ENCODE measurements at places on chromosomes 13 and 19.

- DNase-seq, result no peak
These were observed 41.2 kb downstream of the LATS2 start for GRCh38 chr13:21020176-21020575.

DNA sequence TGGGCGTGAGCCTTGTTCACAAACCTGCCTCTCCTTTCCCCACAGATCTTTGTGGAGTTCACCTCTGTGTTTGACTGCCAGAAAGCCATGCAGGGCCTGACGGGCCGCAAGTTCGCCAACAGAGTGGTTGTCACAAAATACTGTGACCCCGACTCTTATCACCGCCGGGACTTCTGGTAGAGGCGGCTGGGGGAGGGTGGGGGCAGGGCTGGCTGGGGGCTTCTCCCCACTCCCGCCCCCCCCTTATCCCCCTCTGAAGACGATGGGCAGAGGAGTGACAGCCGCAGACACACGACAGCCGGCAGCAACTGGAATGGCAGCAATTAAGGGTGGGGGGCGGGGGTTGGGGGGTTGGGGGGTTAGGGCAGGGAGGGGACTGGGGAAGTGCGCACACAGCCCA lies 1.1 kb upstream of the EPN1 start:
- no peak for DNase-seq

- no peak for DNase-seq
These were observed 645 bp downstream of the UBL3 start for GRCh38 chr13:29849731-29850212.

- DNase-seq, result no peak
These were observed 392.7 kb upstream of the HTR2A start for GRCh38 chr13:47289567-47289966.

DNA sequence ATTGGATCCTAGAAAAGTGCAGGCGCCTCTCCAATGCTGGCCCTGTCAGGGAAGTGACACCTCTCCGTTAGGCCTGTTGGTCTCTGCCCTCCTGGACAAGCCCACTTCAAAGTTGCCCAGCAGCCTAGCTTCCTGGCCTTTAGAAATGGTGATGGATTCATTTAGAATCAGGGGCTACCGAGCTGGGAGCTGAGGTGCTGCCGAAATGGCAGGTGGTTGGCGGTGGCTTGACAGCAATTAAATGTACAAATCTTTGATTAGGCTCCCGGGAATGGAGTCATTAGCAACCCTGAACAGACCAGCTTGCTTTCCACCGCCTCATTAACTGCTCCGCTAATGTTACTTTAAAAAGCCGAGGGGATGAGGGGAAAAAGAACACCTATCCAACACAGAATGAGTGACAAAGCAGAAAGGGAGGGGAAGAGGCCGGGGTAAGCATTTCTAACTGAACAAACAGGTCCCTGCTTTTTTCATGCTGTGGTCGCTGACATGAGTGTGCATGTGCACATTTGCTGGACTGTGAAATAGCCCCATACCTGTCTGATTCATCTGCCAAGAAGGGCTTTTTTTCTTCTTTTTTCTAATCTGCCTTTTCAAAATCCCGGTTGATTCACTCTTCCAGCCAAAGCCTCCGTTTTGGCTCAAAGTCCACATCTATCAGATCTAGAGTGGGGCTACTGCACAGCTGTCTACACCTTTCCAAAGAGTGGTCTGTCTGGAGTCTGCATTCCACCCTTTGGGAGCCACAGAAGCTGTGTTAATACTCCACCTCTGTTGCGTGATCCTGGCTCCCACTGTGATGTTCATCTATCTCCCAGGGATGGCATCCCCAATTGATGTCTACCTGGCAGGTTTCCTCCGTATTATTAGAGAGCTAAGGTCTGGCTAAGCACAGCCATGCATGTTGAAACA lies 431.9 kb downstream of the COG6 start:
- DNase-seq, result no peak

DNA sequence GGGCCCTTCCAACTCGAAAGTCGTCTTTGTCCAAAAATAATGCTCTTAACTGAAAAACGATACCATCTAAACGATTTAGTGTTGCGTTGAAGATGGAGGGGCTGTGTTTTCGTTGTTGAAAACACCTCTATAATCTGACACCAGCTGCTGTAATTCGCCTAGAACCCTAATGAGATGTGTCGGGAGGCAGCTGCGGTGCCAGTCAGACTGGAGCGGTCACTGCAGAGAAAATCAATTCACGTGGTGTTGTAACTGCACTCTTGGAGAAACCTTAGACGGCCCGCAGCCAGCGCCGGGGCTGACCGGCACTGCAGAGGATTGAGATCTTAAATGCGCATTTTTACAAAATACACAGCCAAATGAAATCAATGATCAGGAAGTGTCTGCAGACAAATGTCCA lies 339.1 kb downstream of the ZNF536 start:
- no peak for DNase-seq

DNA sequence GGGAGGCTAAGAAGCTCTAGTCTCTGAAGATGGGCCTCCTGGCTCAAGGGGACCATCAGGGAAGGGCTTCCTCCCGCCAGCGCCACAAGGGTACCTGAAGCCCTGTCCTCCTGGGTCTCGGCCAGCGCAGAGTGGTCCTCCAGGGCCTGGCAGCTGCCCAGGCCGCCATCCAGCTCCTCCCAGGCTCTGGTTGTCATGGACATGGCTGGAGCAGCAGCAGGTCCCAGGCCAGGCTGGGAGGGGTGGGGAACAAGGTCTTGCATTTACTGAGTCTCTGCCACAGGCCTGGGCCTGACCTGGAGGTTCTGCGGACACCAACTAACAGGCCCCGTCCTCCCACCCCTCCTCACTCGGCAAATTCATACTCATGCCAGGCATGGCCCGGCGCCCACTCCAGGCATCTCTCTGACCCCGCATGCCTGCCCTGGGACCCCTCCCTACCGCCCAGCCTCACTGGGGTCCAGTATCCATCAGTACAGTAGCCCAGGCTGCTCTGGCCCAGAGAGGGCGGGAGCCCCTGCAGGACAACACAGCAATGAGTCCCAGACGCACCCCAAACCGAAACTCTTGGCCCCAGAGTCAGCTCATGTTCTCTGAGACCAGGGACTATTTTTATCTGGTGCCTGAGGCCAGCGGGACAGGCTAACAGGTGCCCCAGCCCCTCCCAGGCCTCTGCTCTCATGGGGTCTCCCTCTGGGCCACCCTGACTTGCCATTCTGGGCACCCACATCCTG lies 938 bp downstream of the JSRP1 start:
- DNase-seq, result no peak

GRCh38 chr13:76993021-76993420 lies 1.1 kb downstream of the CLN5 start:
- DNase-seq, result no peak

DNA sequence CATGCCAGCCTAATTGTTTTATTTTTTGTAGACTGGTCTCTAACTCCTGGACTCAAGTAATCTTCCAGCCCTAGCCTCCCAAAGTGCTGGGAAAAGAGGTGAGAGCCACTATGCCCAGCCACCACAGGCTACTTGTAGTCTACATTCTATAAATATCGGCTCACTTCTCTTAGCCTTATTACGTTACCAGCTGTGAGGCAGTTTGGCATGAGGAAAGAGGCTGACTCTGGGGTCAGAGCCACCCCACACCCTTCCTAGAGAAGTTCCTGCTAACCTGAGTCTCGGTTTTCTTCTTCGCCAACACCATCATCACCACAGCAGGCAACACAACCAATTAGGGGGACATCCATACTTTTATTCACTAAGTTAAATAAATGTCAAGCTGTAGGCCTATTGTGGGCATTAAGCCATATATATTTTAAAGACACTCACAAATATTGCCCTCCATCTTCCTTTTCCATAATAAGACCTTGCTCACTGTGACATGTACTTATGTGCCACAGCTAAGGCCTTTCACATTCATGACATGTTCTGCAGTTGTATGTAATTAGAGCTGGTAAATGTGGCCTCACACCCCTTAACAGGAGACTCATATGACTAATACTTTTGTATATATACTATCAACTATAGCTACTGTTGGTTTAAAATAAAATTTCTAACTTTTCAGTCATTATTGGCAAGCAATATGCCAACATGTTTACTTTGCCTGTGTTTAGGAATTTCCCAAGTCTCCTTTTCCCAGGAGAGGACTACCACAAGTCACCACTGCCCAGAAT lies 5.7 kb downstream of the SLC25A30 start:
- no peak for DNase-seq

- DNase-seq, result no peak
These were observed at the start of gene STXBP2 for GRCh38 chr19:7636691-7637373. TSS of gene STXBP2 (plus strand) at chr19:7637110. CDS start at chr19:7637150, 40 bp downstream.

DNA sequence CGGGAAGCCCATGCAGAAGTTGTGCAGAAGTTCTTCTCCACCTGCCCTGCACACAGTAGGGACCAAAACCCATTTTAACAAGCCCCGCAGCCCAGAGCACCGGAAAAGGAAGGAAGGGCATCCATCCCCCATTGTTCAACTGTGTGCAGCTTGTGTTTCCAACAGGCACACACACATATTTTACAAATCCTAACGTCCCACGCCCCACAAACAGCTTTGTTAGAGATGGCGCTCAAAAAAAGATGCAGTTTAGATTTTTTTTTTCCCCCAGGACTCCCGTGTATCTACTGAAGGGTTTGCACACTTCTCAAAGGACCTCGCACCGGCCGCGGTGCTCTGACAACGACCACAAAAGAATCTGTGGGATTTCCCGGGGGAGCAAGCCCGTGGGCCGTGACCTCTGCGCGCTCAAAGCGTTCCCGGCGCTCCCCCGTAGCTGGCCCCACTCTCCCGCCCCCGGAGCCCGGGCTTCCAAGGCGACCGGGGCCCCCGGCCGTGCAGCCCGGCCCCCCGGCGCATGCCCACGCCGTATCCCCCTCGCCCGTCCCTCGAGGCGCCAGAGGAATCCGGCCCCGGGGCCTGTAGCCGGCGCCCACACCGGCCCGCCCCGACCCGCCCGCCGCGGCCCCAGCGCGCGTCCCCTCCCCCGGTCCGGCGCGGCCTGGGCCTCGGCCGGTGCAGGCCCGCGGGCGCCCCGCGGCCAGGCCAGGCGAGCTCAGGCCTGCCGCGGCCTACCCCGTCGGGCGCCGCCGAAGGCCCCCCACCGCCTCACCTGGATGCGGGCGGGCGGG lies 523 bp downstream of the ELAVL1 start:
- DNase-seq, result no peak

GRCh38 chr13:77784515-77784914 lies 87.0 kb downstream of the SLAIN1 start:
- DNase-seq, result no peak

DNA sequence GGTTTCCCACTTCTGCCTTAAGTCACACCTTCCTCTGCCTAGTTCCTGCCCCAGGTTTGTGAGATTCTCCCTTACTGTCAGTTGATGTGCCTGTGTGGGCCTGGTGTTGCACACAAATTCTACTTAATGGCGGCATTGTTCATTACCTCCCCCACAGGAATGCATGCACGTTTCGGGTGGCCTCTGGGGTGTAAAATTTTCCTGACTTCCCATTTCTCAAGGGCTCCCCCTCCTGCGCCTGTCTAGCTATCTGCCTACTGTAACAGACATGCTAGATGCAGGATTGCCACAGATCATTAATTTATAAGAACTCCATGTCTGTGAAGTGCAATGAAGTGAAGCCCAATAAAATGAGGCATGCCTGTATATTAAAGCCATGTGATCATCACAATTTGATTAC lies 1466.3 kb downstream of the PCDH9 start:
- no peak for DNase-seq

DNA sequence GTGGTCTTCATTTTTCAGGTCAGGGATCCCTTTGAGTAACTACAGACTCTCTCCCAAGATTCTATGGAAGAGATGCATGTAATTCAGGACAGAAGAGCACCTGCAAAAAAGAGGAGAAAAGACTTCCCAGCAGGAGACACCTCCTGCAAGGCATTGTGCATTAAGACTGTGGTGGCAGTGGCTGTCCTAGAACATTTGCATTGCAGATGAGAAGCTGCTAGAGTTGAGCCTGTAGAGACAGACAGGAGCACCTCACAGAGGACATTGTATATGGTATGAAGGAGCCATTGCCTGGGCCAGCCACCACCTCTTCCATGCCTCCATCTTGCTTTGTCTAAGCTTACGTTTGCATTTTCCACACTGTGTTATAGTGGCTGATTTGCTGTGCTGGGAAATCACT lies 11.2 kb upstream of the MYO16 start:
- no peak for DNase-seq

GRCh38 chr13:40077396-40078027 lies 422.1 kb downstream of the COG6 start:
- DNase-seq, result no peak

- DNase-seq, result no peak
These were observed 36.1 kb downstream of the TBC1D4 start for GRCh38 chr13:75445717-75446499.

DNA sequence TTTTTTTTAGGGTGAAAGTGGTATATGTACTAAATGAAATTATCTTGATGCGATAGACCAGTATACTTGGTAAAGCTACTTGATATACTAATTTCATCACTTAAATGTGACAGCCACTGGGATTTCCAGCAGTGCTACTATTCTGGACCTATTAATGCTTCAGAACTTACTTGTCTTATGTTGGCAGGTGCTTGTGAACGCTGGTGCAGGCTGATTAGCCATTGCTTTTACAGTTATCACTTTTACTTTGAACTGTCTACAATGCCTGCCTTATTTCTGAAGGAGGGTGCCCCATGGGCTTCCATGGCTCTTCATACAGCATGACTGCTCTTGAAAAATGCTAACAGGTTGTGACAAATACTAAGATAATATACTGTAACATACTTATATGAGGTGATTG lies 294.7 kb downstream of the GPC6 start:
- no peak for DNase-seq

DNA sequence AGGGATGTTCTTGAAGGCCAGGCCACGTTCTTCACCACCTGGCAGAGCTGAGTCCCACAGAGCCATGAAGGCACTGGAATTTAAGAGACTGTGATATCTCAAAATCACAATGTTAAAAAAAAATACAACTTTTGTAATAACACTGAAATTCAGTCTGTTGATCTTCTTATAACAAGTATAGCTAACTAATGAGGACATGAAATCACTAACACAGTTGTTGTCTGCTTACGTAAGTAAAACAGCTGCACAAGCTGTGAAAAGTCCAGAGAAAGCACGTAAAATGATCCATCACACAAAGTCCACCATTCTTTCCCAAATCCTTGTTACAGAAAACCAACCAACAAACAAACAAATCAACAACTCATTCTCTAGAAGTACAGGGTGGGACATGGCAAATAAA lies 32.9 kb downstream of the FLT3 start:
- no peak for DNase-seq

DNA sequence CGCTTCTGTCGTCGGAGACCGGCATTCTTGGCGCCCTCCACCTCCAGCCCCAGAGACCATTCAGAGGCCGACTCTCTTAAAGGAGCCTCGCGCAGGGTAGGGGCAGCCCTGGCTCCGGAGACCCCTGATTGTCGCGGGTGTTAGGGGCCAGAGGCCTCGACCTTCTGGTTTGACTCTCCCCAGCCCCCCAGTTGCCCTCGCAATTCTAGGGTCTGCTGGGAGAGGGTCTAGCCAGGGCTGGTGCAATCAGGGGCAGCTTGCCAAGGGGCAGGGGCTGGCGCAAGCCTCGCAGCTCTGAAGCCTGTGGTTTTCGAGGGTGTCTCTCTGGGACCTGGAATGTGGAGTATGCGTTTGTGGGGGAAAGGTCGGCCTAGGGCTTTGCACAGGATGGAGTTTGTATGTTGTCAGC lies 1.6 kb upstream of the SLC7A10 start:
- no peak for DNase-seq

- no peak for DNase-seq
These were observed 70.3 kb downstream of the PIBF1 start for GRCh38 chr13:72852207-72852606.

GRCh38 chr13:44368062-44368591 lies 5.5 kb upstream of the SERP2 start:
- no peak for DNase-seq

GRCh38 chr13:108993346-108993745 lies 363.9 kb downstream of the MYO16 start:
- DNase-seq, result no peak

GRCh38 chr13:106357198-106357597 lies 178.3 kb downstream of the EFNB2 start:
- no peak for DNase-seq

Data from esophagus muscularis mucosa (tissue), 4 donors.